ENCODE measurements at places on chromosomes 2 and 18. TPM values are rescaled to one million over a fixed set of nuclear protein-coding genes. Genes with fewer than 3 reads are reported as not detected.

- no peak for DNase-seq
Measured at GRCh38 chr2:28588292-28588670, 92.4 kb downstream of the PLB1 start.

GRCh38 chr2:114729026-114729425 lies 286.6 kb downstream of the DPP10 start:
- no peak for DNase-seq

DNA sequence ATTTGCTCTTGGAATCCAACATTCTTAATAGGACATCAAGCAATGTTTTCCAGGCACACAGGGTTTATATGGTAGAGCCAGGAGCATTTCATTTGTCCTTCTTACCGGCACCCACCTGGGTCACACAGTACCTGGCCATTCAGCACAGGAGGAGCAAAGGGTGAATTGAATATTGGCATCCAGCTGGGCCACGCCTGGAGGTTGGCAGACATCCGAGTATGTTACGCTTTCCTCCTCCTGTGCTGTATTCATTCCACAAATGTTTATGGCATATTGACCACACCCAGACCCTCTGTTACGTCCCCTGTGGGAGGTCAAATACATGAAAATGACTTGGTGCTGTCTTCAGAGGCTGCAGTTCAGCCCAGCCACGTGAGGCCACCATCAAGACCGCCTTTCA lies 206.2 kb downstream of the RTP5 start:
- no peak for DNase-seq

- DNase-seq: no peak
Measured at GRCh38 chr2:19195661-19196060, 162.8 kb downstream of the OSR1 start.

GRCh38 chr2:1787755-1788477 lies 43.6 kb upstream of the PXDN start:
- no peak for DNase-seq

The TMEM185B gene
- total RNA-seq: 36.8 TPM

The TUBA3E gene
- not detected for total RNA-seq

The LYPD6B gene
- total RNA-seq: 0.37 TPM
